Activated CD4-positive, alpha-beta T cell treated with anti-CD3 and anti-CD28 coated beads, Interleukin-2, amount 10 ng/mL, durations not matched to agents 24 days and 14 days (primary cell): ENCODE measurements at places on chromosomes 3 and 15. TPM values are rescaled to one million over a fixed set of nuclear protein-coding genes. Genes with fewer than 3 reads are reported as not detected.
A peak's percentile ranks its signal among the peaks of the same experiment; 100 is the strongest.

The HCLS1 gene
- total RNA-seq = 210 and 216 TPM in 2 replicates

DNA sequence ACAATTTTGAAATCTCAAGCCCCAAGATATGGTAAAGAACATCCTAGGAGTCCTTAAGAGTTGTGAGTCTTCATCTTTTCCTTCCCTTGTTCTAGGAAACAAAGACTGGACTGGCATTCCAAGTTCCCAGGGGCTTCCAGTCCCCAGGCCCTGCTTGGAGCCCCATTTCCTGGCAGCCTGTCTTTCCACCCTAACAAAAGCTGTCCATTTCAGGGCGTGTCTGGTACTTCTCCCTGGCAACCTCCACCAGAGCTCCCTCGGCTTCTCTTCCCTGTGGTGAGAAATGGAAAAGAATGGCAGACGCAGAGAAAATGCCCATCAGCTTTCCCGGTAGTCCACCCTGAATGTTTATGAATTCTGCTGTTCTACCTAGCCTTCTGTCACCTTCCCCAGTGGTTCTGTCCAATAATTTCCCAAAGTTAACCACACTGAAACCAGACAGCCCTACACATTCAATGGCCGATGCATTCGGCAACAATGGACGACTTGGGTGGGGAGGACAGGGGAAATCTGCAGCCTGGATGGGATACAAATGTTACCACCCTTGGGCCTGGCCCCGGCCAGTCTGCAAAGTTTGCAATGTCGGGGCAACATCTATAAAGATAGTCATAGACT, 6.8 kb downstream of the RAB6B start:
- H3K36me3 ChIP-seq = no peaks in the 10 kb centered on the region
- no peak overlapping the region for H3K4me3 ChIP-seq
- peak; percentile 41 for DNase-seq
- no peak overlapping the region for H3K27ac ChIP-seq

DNA sequence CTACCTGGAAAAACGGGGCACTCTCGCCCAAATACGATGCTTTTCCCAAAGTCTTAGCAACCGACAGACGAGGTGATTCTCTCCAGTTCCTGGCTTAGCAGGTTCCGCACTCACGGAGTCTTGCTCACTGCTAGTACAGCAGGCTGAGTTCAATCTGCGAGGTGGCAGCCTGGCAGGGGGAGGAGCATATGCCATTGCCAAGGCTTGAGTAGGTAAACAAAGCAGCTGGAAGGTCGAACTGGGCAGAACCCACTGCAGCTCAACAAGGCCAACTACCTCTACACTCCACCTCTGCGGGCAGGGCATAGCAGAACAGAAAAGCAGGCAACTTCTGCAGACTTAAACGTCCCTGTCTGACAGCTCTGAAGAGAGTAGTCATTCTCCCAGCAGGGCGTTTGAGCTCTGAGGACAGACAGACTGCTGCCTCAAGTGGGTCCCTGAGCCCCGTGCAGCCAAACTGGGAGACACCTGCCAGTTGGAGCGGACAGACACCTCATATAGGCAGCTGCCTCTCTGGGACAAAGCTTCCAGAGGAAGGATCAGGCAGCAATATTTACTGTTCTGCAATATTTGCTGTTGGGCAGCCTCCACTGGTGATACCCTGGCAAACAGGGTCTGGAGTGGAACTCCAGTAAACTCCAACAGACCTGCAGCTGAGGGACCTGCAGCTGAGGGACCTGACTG, 73.4 kb upstream of the CADM2 start:
- no peak overlapping the region for H3K27ac ChIP-seq
- no peak overlapping the region for H3K4me3 ChIP-seq
- no peak for DNase-seq
- H3K36me3 ChIP-seq = no peaks in the 10 kb centered on the region
- H3K4me1 ChIP-seq = no peaks in the 10 kb centered on the region
- H3K27me3 ChIP-seq = no peaks in the 10 kb centered on the region

DNA sequence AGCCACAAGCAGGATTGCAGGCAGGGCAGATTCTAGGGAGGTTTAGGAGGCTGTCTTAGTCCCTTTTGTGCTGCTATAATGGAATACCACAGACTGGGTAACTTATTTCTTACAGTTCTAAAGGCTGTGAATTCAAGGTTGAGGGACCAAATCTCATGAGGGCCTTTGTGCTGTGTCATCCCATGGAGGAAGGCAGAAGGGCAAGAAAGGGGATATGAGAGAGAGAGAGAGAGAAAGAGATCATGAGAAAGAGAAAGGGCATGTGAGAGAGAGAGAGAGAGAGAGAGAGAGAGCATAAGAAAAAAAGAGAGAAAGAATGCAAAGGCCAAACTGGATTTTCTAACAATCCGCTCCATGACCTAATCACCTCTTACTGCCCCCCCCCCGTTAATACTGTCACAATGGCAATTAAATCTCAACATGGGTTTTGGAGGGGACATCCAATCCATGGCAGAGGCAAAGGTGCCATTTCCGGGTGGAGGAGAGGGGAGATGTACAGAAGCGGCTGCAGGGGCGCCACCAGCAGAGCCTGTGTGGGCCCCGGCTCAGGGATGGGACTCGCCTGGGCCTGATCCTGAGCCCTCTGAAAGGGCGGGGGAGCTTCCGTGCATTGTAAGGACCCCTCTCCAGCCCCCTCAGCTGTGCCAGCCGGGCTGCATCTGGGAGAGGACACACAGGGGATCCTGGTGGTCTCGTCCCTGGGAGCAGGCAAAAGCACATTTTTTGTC, 20.5 kb downstream of the MRPS11 start:
- no peak for DNase-seq
- H3K27me3 ChIP-seq = no peaks in the 10 kb centered on the region
- no peaks in the 10 kb centered on the region for H3K4me1 ChIP-seq

The AMIGO3 gene
- total RNA-seq = 0.21 TPM in 1 of 2 replicates, not detected in the other

- no peak overlapping the region for H3K27ac ChIP-seq
- H3K36me3 ChIP-seq = peaks cover 56% of the 10 kb centered on the region
- peaks cover 19% of the 10 kb centered on the region for H3K4me1 ChIP-seq
- DNase-seq = no peak
Measured at GRCh38 chr3:66398228-66399025, 102.4 kb downstream of the LRIG1 start.

The DPP8 gene
- 31.4 and 36.0 TPM in 2 replicates for total RNA-seq

DNA sequence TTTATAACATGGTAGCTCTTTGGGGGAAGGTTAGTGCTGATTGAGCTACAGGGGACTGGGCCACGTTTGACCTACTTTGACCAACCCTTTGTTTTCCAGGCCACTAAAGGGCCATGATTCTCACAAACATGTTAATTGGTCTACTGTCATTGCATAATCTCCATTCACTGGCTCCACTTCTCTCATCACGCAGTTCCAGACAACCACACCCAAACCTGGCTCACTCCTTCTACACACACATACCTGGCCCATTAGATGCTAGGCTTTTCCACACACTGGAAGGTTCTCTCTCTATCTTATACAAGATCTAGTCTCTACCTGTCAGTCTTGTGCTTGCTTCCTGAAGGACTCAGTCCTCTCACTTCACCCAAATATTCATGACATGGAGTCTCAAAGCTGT, 15.9 kb downstream of the TGM5 start:
- H3K4me1 ChIP-seq = peaks cover 39% of the 10 kb centered on the region
- peak overlapping the region; percentile 3 for H3K27ac ChIP-seq
- no peaks in the 10 kb centered on the region for H3K27me3 ChIP-seq
- DNase-seq = no peak

DNA sequence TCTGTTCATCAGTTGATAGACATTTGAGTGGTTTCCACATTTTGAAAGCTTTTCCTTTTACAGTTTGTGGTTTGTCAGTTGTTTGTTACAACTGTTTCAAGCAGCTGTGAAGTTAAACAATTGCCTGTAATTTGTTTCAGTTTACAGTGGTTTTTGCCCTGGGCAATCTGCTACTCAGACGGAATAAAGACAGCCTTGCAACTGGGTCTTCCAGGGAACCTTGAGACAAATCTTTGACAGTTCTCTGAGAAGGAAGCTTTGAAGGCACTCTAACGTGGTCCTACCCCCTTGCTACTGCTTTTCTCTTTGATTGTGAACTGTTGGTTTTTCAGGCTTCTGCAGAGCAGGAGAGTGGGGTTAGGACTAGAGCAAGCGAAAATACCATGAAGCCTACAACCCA, 28.0 kb downstream of the LRRC28 start:
- H3K4me1 ChIP-seq = peaks cover 38% of the 10 kb centered on the region
- H3K27ac ChIP-seq = peak overlapping the region; percentile 93
- peak overlapping the region; percentile 63 for H3K4me3 ChIP-seq
- DNase-seq = peak; percentile 64
- no peaks in the 10 kb centered on the region for H3K27me3 ChIP-seq

GRCh38 chr15:75355369-75355768, 8.5 kb downstream of the NEIL1 start:
- peaks cover 6% of the 10 kb centered on the region for H3K4me1 ChIP-seq
- DNase-seq = no peak
- H3K27me3 ChIP-seq = no peaks in the 10 kb centered on the region
- H3K36me3 ChIP-seq = peaks cover 28% of the 10 kb centered on the region

The CADM2 gene
- total RNA-seq = not detected in 2 replicates

DNA sequence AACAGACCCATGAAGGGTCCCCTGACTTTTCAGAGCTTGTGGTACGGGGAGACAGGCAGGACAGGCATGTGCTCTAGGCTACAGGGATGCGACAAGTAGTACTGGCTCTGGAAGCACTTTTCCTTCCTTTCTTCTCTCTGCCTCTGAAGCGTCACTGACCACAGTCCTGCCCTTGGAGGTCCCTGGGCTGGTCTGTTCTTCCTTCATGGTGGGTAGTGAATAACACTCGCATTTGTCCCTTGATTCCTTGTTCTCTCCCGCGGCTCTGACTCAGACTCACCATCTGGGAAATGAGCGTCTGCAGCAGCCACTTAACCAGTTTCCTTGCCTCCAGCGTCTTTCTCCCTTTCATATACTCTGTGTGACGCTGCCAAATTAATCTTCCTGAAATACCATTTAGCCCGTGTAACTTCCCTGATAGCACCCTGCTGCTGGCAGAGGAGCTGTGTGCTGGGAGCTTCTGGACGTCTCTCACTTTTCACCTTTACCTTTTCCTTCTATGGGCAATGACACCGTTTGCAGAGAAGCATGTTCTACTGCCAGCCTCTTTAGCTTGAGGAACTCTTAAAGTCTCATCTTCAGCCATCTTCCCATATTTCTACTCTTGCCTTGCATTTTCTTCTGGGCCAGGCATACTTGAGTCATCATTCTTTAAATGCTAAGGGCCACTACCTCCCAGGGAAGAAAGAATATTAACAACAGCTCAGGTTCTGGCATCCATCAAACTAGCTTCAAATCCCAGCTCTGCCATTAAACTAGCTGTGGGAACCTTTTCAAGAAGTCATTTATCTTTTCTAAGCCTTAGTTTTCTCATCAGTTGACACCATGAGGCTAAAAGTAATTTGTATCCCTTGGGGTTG, 33.6 kb downstream of the TMEM45A start:
- no peak overlapping the region for H3K4me3 ChIP-seq
- no peaks in the 10 kb centered on the region for H3K36me3 ChIP-seq
- H3K27me3 ChIP-seq = peaks cover 13% of the 10 kb centered on the region

The PCNP gene
- 190 and 205 TPM in 2 replicates for total RNA-seq

The HGD gene
- 0.19 and 0.24 TPM in 2 replicates for total RNA-seq
